Fibroblast of skin of right quadriceps (primary cell): ENCODE measurements at places on chromosomes 1 and 21.

- peak; percentile 63 for DNase-seq
Measured at GRCh38 chr1:201501144-201501543, 5.8 kb downstream of the CSRP1 start.

GRCh38 chr1:77553568-77554291 is 128.7 kb downstream of the ZZZ3 start:
- no peak for DNase-seq

DNA sequence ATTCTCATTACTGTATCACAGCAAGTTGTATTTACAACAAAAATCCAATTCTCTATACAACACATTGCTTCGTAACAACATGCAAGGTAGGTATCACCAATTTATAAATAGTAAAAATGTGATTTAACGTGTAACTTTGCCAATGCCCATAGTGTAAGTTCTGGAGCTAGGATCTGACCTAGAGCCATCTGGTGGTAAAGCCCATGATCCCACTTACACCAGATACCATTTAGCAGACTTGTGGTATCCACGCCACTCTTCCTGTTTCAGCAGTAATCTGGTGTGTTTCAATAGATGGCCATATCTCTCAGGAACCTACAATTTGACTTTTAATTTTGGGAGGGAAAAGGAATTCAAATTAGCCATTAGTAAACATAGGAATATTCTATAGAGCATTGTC is 10.2 kb downstream of the SETSIP start:
- no peak for DNase-seq

DNA sequence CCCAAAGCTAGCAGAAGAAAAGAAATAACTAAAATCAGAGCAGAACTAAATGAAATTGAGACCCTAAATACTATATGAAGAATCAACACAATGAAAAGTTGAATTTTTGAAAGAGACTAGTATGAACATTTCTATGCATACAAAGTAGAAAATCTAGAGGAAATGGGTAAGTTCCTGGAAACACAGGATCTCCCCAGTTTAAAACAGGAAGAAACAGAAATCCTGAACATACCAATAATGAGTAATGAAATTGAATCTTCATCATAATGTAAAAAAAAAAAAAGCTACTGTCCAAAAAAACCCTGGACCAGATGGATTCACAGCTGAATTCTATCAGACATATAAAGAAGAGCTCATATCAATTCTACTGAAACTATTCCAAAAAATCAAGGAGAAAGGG is 233.5 kb downstream of the PLPP3 start:
- DNase-seq: no peak

DNA sequence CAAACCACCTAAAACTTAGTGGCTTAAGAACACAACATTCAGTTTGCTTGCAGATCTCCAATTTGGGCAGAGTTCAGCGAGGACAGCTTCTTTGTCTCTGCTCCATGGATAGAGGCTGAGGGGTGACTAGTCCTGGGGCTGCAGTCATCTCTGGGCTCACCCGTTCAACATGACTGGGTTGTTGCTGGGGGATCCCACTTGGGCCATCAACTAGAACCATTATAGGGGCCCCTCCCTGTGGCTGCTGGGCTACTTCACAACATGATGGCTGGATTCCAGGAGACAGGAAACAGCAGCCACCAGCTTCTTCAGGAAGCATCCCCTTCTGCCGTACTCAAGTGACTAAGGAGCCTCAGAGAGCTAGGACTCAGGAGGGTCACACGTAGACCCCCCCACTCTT is 140.9 kb downstream of the RHOU start:
- DNase-seq: no peak
